ENCODE measurements at places on chromosomes 1 and 21. TPM values are rescaled to one million over a fixed set of nuclear protein-coding genes. Genes with fewer than 3 reads are reported as not detected.

Gene SPATA46
- not detected for total RNA-seq

Gene KIRREL1
- 34.1 TPM for total RNA-seq

Gene CFHR5
- total RNA-seq: not detected

Gene KCNH1
- 0.32 TPM for total RNA-seq

Gene SLAMF9
- not detected for total RNA-seq

Gene DRAXIN
- total RNA-seq: under 0.01 TPM

Gene CFH
- total RNA-seq: 266 TPM

Gene GIPC2
- total RNA-seq: 2.6 TPM

Gene VCAM1
- 12.3 TPM for total RNA-seq

Gene KRTAP13-2
- not detected for total RNA-seq

Gene ACTA1
- total RNA-seq: not detected

Gene TTC39A
- total RNA-seq: 111 TPM

Gene RHCE
- not detected for total RNA-seq

Gene SHE
- total RNA-seq: 21.3 TPM

Gene ORC1
- total RNA-seq: 0.73 TPM

Gene LAMC2
- total RNA-seq: 3.0 TPM

Gene SPRR2G
- not detected for total RNA-seq

Gene MPC2
- total RNA-seq: 28.8 TPM

Measured in breast epithelium (tissue), 4 donors.